ENCODE measurements at places on chromosomes 1 and 21.

GRCh38 chr1:116498789-116499628, 71.8 kb downstream of the CD58 start:
- DNase-seq, result peak; percentile 37

DNA sequence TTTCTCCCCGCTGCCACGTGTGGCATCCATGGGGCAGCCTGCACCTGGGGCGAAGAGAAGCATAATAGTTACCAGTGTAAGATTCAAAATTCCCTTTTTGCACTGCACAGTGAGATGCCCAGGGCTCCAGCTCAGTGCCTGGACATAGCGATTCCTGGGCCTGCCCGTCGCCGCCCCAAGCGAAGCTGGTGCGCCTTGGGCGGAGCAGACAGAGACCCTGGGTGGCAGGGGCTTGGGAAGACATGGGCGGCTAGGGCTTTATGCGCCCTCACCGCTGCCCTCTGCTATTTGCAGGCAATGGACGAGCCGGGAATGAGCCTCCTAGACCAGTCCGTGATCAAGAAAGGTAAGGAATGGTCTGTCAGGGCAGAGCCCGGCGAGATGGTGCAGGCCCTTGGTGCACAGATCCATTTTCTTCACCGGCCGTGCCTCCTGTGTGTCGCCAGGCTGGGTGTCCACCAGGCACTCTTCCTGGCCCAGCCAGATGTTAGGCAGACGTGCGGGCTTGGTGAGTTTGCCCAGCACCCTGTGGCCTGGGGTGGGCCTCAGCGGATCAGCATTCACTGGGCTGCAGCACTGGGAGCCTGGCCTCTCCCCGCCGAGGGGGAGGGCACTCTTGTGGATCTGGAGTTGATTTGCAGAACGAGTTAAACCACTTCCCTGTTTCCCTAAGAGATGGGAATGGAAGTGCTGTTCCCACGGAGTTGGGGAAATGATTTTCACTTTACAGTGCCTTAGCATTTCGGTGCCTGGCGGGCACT, 1.7 kb downstream of the TFAP2E start:
- DNase-seq, result no peak

- DNase-seq, result no peak
Observed at GRCh38 chr1:186502087-186502486, 41.2 kb upstream of the PDC start.

- no peak for DNase-seq
Observed at GRCh38 chr1:179127163-179127895, 45.5 kb downstream of the TOR3A start.

DNA sequence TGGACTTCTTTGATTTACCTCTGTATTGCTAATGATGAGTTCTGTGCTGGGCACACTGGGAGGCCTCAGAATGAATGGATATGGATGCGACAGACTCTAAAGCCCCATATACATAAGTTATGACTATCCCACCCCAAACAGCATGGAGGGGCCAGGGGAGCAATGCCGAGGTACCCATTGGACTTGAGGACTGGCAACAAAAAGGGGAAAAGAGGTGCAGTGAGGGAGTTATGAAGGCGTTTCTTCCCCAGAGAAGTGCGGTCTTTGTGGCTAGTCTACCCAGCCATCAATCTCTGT, 15.2 kb upstream of the CDCA8 start:
- no peak for DNase-seq

- DNase-seq, result peak; percentile 41
Observed at GRCh38 chr1:241627453-241628259, 12.5 kb downstream of the CHML start.

- DNase-seq, result no peak
Observed at GRCh38 chr1:171219346-171220080, 28.8 kb upstream of the FMO1 start.

- no peak for DNase-seq
Observed at GRCh38 chr1:39617488-39618049, 21.9 kb downstream of the HEYL start.

- DNase-seq, result no peak
Observed at GRCh38 chr1:119002028-119002686, 14.0 kb upstream of the TBX15 start.

- DNase-seq, result no peak
Observed at GRCh38 chr1:97693601-97694000, 227.2 kb downstream of the DPYD start.

GRCh38 chr1:1318131-1318652, 6.3 kb downstream of the INTS11 start:
- no peak for DNase-seq

- no peak for DNase-seq
Observed at GRCh38 chr1:10378081-10378841, 20.6 kb upstream of the PGD start.

GRCh38 chr1:222786121-222786520, 28.7 kb upstream of the DISP1 start:
- no peak for DNase-seq

- DNase-seq, result no peak
Observed at GRCh38 chr1:230090194-230090711, 23.2 kb downstream of the GALNT2 start.

DNA sequence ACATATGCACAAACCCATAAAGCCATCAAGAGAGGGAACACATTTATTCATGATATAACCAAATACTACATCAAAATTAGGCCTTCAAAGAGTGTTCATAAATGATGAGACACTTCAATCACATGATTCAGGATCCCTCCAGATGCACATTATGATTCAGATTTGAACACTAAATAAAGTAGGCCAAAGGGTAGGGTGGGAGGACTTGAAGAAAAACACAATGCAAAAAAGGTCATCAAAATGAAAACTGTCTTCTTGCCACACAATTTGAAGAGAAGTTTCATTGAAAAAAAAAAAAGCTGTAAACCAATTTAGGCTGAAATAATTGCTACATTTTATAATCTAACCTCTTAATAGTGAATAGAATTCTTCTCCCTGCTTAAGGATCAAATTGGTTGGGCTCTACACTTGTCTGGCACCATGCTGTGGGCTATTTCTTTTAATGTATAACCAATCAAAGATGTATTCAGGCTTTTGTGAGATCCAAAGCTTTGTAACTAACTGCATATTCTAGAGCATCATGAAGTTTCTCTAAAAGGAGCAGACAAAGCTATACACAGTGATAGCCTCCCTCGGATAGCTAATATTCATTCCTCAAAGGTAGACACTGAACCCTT, 58.1 kb downstream of the ZSWIM5 start:
- no peak for DNase-seq

DNA sequence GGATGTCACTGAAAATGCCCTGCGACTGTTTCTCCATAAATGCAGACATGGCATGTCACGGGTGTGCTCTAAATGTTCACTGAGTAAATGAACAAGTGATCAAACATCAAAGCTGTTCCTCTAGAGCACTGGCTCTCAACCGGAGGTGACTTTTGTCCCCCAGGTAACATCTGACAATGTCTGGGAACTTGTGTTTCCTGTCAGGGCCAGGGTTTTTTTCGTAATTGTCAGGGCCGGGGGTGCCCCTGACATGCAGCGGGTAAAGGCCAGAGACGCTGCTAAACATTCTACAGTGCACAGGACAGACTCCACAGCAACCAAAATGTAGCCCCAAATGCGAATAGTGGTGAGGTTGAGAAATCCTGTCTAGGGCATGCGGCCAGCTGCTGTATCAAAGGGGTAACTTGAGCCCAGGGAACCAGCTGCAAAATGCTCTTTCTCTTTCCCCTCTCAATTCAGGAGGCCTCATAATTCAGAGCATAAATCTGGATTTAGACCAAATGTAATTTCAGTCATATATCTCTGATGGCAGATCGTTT, 2.0 kb downstream of the ALDH4A1 start:
- no peak for DNase-seq

DNA sequence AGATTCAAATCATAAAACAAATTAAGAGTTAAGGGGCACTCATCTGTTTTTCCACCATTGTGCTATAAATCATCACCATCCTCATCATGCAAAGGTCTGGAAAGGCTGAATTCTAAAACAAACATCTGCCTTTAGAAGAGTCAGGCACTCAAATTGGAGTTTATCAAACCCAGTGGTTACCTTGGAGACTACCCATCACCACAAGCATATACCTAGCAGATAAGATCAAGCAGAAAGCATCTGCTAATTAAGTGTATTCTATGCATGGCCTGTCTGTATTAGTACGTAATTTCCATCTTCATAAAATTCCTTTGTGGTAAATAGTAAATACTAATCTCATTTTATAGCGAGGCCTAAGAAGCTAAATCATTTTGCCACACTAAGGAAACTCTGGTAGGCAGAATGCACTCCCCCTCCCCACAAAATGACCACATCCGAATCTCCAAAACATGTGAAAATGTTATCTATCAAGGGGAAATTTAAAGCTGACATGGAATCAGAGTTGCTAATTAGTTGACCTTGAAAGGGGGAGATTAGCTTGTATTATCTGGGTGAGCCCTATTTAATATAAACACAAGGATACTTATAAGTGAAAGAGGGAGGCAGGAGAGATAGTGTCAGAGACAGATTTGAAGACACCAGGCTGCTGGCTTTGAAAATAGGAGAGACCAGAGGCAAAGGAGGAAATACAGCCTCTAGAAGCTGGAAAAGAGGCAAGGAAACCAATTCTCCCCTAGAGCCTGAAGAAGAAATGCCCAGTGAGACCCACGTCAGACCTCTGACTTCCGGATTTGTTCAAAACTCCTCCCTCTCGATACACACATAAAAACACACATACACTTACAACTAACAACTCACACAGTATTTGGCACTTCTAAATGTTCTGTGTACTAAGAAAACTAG, 23.2 kb downstream of the ARID4B start:
- DNase-seq, result no peak

DNA sequence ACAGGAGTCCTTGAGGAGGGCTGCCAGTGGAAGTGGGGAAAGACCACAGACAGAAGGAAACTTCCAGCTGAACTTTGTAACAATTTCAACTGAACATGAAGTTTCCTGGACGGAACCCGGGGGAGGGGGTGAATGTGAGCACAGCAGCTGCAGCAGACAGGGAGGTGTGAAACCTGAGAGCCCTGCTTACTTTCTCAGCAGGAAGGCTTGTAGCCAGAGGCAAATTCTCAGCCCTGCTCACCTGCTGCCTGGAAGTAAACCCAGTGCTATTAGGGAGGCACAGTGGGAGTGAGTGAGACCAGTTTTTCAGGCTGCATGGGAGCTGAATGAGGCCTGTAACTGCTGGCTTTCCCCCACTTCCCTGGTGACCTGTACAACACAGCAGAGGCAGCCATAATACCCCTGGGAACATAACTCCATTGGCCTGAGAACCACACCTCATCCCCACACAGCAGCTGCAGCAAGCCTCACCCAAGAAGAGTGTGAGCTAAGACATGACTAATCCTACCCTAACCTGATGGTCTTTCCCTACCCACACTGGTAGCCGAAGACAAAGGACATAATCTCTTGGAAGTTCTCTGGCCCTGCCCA, 9.6 kb upstream of the SPRR2F start:
- no peak for DNase-seq

GRCh38 chr21:33811167-33812010, 104.2 kb downstream of the ATP5PO start:
- DNase-seq, result no peak

- DNase-seq, result no peak
Observed at GRCh38 chr1:2330519-2331199, 60.7 kb downstream of the MORN1 start.

- DNase-seq, result no peak
Observed at GRCh38 chr1:184443624-184444023, 56.8 kb downstream of the C1orf21 start.

GRCh38 chr1:222390181-222390580, 157.7 kb downstream of the HHIPL2 start:
- no peak for DNase-seq

DNA sequence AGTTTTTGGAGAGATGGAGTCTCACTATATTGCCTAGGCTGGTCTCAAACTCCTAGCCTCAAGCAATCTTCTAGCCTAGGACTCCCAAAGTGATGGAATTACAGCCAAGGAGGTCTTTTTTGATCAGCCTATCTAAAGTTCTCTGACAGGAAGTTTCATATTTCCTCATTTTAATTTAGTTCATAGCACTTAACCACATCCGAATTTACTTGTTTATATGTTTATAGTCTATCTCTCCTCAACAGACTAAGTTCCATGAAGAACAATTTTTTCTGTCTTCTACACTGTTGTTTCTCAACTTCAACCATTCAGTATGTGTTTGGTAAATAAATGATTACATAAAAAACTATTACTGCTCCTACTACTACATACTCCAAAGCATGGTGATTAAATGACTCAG, 47.9 kb downstream of the GON4L start:
- no peak for DNase-seq

GRCh38 chr21:17340081-17340480, 172.8 kb upstream of the CXADR start:
- DNase-seq, result no peak

- DNase-seq, result peak; percentile 69
Observed at GRCh38 chr1:198620951-198621824, 17.7 kb upstream of the PTPRC start.

DNA sequence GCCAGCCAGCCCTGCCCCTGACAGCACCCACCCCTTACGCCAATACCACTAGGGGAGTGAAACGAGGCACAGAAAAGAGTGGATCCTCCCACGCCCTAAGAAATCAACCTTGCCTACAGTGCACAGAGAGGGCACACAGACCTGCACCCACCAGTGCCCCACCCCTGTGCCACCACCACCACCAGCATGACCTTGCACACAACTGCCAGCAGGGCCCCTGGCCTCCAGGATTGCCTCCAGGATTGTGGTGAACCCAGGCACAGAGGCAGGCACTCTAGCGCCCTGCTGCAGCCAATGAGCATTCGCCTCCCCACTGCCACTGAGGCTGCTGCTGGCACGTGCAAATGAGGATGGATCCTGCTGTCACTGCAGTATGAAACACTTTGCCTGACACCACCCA, 23.5 kb upstream of the SGIP1 start:
- no peak for DNase-seq

GRCh38 chr1:181482521-181483284, 614 bp upstream of the CACNA1E start:
- DNase-seq, result peak; percentile 69

DNA sequence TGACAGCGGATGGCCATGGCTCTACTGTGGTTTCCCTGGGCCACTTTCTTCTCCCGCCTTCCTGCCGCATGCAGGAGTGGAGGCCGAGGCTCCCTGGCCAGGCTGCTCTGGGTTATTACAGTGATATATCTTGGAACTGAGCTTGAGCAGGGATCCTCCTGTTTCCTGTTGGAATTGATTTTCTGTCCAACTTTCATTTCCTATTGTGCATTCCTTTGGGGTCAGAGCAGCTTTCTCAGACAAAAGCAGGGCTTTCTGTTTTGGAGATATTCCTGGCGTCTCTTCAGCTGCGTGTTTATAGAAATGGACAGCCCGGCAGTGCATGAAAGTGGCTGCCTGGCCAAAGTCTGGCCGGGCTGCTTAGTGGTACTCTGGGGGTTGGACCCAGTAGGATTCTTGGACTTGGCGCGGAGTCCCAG, 146.4 kb downstream of the KIF26B start:
- DNase-seq, result no peak

GRCh38 chr1:151156515-151156819, at the start of gene TNFAIP8L2:
Gene TNFAIP8L2, plus strand, starts transcription at chr1:151156649. Its CDS starts 2,049 bp downstream, at chr1:151158698.
- DNase-seq, result peak; percentile 87

DNA sequence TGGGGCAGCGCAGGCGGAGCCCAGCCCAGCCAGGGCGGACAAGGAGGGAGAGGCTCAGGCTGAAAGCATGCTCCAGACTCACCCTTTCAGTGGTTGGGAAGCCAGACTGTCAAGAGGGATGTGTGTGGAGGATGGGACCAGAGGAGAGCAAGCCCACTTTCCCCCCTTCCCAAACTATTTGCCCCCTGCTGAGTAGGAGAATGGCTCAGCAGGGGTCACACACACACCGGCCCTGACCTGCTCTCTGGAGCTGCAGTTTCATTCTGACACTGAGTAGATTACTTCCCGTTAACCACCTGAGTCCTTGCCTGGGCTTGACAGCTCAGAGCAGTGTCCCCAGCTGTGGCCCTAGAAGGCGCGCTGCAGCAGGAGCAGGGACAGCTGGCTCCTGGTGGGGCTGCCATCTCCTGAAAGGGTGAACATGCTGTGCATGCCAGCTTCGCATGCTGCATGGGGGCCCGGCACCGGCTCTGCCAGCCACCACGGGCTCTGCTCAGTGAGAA, 51.6 kb upstream of the CNTN2 start:
- no peak for DNase-seq

All from stimulated activated CD4-positive, alpha-beta T cell treated with anti-CD3 and anti-CD28 coated beads, Interleukin-2, amount 100 ng/mL, for 24 hours (primary cell).